Activated CD4-positive, alpha-beta T cell treated with anti-CD3 and anti-CD28 coated beads, Interleukin-2, amount 50 U/mL, for 4 hours (primary cell): ENCODE measurements at places on chromosomes 3 and 15.

DNA sequence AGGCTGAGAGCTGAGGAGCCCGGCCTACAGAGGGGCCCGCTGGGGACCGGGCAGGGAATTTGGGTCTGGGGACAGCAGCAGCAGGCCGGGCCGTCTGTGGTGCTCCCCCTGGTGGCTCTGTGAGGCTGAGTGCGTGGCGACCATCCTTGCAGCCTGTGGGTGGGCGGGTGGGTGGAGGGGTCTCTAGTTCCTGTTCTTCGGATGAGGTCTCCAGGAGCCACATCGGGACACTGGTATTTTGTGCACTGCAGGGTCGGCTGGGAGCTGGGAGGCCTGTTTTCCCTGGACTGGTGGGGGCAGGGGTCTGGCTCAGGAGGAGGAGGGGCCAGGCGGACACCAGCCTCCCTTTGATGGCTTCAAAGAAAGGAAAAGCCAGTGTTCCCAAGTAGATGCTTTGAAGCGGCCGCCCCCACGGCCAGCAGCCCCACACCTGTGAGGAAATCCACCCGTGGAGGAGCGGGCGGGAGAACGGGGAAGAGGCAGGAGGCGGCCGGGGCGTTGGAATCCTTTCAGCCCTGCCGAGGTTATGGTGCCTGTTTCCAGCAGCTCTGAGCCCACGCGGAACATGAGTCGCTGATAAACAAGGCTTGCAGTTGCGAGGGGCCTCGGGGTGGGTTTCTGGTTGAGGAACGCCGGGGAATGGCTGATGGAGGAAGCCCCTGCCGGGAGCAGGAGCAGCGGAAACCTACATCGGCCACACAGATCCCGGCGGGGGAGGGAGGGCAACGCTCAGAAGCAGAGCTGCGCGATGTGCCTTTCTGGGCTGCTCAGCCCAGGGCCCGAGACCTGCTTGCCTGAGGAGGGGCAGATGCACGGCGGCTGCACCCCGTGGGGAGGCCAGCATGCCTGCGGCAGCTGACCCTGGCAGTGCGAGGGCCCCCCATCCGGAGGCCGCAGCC is 154.3 kb downstream of the NSMCE3 start:
- DNase-seq = no peak

DNA sequence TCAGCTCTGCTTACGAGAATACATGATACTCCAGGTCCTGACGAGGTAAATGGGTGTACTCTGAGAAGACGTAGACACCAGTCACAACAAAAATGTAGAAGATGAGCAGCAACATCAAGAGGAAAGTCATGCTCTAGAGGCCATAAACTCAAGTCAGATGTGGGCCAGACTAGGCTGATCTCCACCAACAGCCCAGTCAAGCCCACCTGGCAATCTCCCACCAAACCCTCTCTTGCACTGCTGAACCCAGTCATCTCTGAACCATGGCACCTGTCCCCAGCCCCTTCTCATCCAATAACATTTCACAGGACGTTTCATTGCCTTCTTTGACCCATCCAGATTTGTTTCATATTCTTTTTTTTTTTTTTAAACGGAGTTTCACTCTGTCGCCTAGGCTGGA is 10.8 kb upstream of the PDIA3 start:
- DNase-seq = no peak

DNA sequence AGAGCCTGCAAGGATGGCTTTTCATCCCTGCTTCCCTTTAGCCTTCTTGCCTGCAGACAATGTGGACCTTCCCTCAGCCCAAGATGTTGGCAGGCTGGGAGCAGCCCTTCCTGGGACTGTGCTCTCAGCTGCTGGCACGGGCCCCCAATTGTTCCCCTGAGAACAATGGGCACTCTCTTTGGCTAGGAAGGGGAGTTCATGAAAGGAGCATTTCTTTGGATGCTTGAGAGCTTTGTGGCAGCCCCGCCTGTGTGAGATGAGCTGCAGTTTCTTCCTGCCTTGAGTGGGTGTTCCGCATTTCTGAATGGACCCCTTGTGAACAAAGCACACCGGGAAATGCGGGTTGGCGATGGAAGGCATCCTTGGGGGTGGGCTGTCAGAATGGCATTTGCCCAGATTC is 35.0 kb upstream of the BSN start:
- no peak for DNase-seq

- DNase-seq = no peak
Observed at GRCh38 chr15:96333131-96334016, 2.9 kb downstream of the NR2F2 start.

- no peak for DNase-seq
Observed at GRCh38 chr15:82031871-82032270, 13.9 kb downstream of the MEX3B start.

- no peak for DNase-seq
Observed at GRCh38 chr3:152459572-152459971, 190.8 kb downstream of the MBNL1 start.

GRCh38 chr3:53828581-53828980 is 17.6 kb downstream of the CHDH start:
- DNase-seq = no peak

GRCh38 chr15:31349233-31350141 is 22.9 kb downstream of the KLF13 start:
- no peak for DNase-seq

- no peak for DNase-seq
Observed at GRCh38 chr15:93307513-93307912, 218.5 kb upstream of the RGMA start.

DNA sequence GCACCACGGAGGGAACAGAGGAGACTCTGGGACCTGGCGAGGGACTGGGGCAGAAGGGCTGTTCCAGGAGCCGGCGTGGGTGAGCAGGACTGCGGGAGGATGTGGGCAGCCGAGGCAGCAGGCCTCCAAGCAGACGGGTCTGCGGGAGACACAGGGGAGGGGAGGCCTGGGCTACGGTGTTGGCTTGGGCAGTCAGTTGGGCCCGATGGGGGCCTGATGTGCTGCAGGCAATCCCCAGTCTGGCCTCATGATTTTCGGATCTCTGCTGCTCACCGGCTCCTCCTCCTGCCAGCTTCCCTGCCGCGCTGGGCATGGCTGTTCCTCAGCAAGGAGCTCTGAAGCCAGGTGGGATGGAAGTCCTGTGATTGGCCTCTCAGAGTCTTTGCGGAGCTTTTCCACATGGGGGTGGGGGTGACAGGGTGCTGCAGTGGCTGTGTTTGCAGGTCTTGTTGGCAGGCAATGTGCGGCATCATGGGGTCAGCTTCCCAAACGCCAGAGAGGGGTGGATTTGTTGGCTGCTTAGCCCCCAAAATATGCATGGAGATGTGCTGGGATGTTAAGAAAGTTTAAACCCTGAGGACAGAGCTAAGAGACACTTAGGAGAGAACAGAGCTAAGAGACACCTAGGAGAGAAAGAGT is 19.3 kb downstream of the MINAR1 start:
- DNase-seq = no peak

DNA sequence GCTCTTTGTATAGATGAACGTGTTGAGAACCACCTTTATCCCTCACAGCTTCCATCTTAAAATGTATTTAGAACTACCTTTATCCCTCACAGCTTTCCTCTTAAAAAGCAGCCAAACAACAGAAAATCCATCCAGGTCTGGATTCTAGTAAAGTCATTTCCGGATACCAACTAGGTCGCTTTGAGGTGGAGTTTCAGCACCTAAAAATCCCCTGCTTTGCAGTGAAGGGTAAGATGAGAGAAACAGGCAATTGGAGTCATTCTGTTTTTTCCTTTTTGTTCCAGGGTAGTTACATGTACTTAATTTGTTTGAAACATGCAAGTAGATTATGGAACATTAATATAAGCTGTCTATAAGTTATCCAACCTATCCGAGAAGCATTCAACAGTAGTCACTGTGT is 192.0 kb downstream of the UBE2E2 start:
- no peak for DNase-seq

DNA sequence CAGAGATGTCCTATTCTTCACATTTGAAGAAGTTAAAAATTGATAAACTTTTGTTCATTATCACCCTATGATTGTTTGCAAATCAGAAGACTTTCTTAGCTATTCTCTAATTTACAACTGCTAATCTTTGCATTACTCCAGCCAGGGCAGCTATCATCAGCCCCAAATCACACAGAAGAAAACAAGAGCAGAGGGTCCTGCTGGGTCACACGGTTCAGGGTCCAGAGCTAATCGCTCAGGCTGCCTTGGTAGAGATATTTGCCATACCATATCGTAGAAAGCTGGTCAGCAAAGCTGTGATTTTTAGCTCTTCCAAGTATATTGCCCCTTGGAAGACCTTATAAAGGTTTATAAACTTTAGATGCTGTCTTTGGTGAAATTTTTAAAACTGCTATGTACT is 181.4 kb downstream of the MAGI1 start:
- DNase-seq = no peak

DNA sequence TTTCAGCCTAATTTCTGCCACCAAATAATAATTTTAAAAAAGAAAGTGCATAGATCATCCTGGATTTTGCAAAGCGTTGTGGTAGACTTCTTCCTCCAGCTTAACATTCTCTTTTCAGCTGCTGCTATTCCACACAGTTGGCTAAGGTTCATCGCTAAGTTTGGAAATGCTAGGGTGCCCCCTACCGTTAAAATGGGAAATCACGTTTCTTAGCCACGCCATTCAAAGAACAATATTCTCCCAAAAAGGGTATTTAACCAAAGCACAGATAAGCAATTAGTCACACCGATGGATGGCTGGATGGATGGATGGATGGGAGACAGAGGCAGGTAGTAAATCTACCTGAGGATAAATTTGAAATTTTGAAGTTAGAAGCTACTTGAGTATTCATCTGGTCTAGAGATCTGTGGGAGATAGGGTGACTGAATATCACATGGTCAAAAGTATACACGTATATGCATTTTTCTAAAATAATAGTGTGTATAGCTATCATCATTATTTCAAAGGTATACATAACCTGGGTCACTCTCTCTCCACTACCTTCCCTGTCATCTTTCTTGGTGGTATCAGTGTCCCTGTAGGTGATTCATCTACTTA is 67.2 kb downstream of the EFHB start:
- peak; percentile 15 for DNase-seq

- DNase-seq = no peak
Observed at GRCh38 chr3:33236005-33236404, 17.4 kb upstream of the SUSD5 start.

DNA sequence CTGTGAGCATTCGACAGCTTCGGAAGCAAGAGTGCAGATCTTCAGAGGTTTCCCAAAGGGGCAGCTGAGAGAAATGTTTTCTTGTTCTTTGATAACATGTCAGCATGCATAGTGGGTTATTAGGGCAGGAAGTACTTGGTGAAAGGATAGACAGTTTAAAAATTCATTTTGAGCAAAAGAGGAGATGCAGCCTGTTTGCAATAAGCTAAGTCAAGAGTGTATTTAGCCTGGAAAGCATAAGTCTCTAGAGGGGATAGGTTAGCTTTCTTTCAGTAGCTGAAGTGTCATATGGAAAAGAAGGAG is 7.4 kb downstream of the SLC6A11 start:
- no peak for DNase-seq

DNA sequence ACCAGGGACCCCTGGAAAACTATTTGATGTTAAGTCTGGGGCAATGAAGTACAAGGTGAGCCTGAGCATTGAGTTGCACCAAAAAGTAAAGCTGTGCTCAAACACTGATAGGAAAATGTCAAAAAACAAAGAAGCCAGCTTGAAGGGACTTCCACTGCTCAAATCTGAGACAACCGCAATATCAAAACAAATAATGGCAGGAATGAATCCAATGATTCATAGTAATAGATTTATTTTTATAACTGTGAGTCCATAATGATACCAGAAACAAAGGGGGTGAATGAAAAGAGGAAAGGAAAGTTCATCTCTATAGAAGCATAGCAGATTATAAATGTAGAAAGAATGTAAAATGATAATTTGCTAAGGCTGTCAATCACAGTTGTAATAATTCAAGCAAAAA is 237.3 kb upstream of the ZBTB20 start:
- no peak for DNase-seq

GRCh38 chr3:190854062-190854461 is 8.4 kb downstream of the GMNC start:
- no peak for DNase-seq

DNA sequence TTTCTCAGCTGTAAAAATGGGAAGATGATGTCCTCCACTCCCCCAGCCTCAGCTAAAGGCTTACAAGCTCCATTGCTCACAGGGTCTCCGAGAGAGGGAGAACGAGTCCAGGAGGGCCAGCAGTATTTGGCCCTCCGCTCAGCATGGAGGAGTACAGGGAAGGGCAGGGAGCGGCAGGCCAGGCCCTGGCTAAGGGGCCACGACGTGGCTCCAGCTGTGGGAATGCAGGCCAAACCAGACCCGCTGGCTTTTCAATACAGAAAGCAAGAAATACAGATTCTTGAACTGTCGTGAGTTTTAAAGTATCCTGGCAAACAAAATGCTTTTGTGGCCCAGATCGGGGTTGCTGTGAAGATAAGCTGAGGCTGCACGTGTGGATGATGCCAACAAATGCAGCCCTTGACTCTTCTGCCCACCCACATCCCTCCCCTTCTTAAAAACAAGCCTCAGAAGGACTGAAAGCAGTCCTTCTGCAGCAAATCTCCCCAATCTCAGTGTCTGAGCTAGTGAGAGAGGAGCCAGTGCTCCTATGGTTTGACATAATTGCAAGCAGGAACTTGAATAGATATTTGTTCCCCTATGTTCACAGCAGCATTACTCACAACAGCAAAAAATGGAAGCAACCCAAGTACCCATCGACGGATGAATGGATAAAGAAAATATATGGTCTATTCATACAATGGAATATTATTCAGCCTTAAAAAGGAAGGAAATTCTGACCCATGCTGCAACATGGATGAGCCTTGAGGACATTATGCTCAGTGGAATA is 18.5 kb upstream of the FBLN2 start:
- DNase-seq = no peak

GRCh38 chr15:92906563-92907081 is 6.5 kb downstream of the CHD2 start:
- peak; percentile 47 for DNase-seq

- DNase-seq = peak; percentile 23
Observed at GRCh38 chr15:99707473-99708270, 25.6 kb downstream of the LYSMD4 start.

DNA sequence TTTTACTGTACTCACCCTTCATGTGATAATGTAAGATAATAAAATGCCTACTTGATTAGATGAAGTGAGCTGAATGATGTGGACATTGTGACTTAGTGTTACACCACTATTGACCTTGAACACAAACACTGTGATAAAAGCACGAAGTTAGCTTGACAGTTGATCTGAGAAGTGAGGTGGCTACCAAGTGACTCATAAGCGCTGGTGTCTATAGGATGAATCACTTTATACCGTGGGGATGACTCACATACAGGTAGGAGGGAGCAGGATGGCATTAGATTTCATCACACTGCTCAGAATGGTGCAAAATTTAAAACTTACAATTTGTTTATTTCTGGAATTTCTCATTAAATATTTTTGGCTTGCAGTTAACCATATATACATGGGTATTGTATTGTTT is 174.7 kb upstream of the CNTN3 start:
- DNase-seq = no peak
